GM12878 (cell line): ENCODE measurements at places on chromosomes 6 and 20.

GRCh38 chr6:74170118-74170517, 474.1 kb downstream of the CD109 start:
- no peak overlapping the region for H3K4me3 ChIP-seq
- no peak for DNase-seq
- no peaks in the 10 kb centered on the region for H3K27me3 ChIP-seq
- no peaks in the 10 kb centered on the region for H3K4me1 ChIP-seq
- no peaks in the 10 kb centered on the region for H3K36me3 ChIP-seq

GRCh38 chr6:34673064-34673463, 23.5 kb downstream of the ILRUN start:
- no peaks in the 10 kb centered on the region for H3K27me3 ChIP-seq
- H3K36me3 ChIP-seq, result no peaks in the 10 kb centered on the region; the same call in 1 of the 2 replicates
- peaks cover 38% of the 10 kb centered on the region for H3K4me1 ChIP-seq
- H3K4me3 ChIP-seq, result peak overlapping the region; percentile 20
- H3K27ac ChIP-seq, result peak overlapping the region; percentile 92

- H3K27me3 ChIP-seq, result peaks cover 5% of the 10 kb centered on the region; the same call in 1 of the 2 replicates
- no peaks in the 10 kb centered on the region for H3K36me3 ChIP-seq
- no peak overlapping the region for H3K4me3 ChIP-seq
- no peaks in the 10 kb centered on the region for H3K4me1 ChIP-seq
These were observed 199.0 kb upstream of the KCNG1 start for GRCh38 chr20:51221791-51222408.

GRCh38 chr6:50831186-50831585, 12.5 kb downstream of the TFAP2B start:
- no peaks in the 10 kb centered on the region for H3K4me1 ChIP-seq
- no peak for DNase-seq
- no peak overlapping the region for H3K4me3 ChIP-seq
- peaks cover 5% of the 10 kb centered on the region for H3K27me3 ChIP-seq
- H3K36me3 ChIP-seq, result no peaks in the 10 kb centered on the region
- H3K27ac ChIP-seq, result no peak overlapping the region

DNA sequence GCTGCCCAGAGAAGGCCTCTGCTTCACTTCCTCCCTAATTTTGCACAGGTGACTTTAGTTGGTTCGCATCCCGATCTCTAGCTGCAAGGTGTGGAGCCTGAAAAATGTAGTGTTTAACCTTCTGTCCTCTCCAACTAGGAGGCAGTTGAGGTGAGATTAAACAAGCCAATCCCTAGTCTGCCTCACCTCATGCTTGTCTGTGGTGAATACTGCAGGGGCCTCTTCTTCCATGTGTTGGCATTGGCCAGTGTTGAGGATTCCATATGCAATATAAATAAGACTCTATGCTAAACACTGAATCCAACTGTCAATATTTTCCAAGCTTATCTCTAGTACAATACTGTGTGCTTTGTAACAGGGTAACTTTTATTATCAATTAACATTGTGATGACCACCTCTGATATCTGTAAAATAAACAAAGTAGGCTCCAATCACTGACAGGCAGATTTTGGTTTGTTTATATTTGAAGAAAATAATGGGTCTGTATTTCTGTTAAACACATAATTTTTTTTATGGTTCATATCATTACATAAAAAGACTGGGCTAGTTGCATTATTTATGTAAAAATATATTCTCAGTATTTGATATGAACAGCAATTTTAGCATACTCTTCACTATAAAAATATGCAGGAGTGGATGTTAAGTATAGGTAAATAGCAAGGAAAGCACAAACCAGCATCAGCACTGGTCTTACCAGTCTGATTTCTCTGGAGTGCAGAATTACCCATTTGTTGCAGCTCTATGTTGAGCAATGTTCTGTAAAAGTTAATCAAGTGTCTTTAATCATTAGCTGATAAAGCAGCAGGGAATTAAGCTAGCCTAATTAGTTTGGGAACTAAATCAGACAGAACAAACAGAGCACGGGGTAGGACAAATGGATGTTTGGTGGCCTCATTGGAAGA, 74.0 kb downstream of the ANKRD6 start:
- no peak overlapping the region for H3K27ac ChIP-seq
- H3K4me1 ChIP-seq, result no peaks in the 10 kb centered on the region
- H3K36me3 ChIP-seq, result no peaks in the 10 kb centered on the region
- H3K4me3 ChIP-seq, result no peak overlapping the region
- no peak for DNase-seq

GRCh38 chr20:44728801-44729443, 13.8 kb downstream of the CCN5 start:
- H3K27ac ChIP-seq, result no peak overlapping the region
- H3K4me1 ChIP-seq, result peaks cover 7% of the 10 kb centered on the region
- no peak overlapping the region for H3K4me3 ChIP-seq
- no peak for DNase-seq

DNA sequence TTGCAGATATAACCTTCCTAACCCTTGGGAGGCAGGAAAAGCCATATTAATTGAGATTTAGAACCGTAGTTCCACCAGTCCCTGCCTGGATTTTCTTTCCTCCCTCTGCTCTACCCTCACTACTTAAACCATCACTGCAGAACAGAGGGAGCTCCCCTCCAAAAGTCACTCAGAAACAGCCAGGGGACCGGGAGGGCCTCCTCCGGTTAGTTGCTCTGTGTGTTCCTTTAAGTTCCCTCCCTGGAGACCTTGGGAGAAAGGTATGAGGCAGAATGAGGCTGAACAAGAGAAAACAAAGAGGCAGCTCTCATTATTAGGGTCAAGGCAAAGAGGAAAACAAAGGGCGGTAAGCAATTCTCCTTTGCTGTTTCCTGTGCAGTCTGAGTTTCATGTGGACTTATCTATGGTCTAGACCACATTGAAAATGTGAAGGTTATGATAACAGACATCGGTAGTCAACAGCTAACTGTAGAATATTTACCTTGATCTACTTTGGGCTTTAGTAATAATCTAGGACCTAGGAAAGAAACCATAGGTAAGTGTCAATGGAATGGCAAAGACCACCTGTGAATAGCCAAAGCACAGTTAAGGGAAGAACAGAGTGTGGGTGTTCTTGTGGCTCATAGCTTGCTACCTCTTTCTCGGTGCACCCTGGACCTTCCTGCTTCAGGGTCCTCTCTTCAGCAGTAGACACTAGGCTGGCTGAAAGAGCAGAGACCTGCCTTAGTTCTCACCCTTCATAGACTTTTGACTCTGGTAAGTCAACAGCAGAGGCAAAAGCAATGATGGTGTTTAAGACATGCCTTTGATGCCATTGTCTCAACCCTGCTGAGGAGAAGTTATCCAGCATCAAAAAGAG, 250.9 kb upstream of the CITED2 start:
- H3K4me1 ChIP-seq, result no peaks in the 10 kb centered on the region
- DNase-seq, result no peak
- no peak overlapping the region for H3K27ac ChIP-seq
- H3K4me3 ChIP-seq, result no peak overlapping the region
- H3K36me3 ChIP-seq, result no peaks in the 10 kb centered on the region

- H3K27ac ChIP-seq, result no peak overlapping the region
- no peak overlapping the region for H3K4me3 ChIP-seq
- no peak for DNase-seq
- peaks cover 4% of the 10 kb centered on the region for H3K27me3 ChIP-seq
- no peaks in the 10 kb centered on the region for H3K4me1 ChIP-seq
These were observed 167.8 kb upstream of the MLN start for GRCh38 chr6:33971580-33971979.

DNA sequence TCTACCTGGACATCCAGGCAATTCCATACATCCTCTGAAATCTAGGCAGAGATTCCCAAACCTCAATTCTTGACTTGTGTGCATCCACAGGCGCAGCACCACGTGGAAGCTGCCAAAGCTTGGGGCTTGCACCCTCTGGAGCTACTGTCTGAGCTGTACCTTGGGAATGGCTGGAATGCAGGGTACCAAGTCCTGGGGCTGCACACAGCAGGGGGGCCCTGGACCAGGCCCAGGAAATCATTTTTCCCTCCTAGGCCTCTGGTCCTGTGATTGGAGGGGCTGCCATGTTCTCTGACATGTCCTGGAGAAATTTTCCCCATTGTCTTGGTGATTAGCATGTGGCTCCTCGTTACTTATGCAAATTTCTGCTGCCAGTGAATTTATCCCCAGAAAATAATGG, 391.9 kb upstream of the CHD6 start:
- DNase-seq, result no peak
- no peak overlapping the region for H3K4me3 ChIP-seq
- H3K4me1 ChIP-seq, result no peaks in the 10 kb centered on the region
- H3K27ac ChIP-seq, result no peak overlapping the region
- no peaks in the 10 kb centered on the region for H3K36me3 ChIP-seq

GRCh38 chr6:107819964-107820337, 4.2 kb downstream of the SCML4 start:
- peaks cover 12% of the 10 kb centered on the region for H3K27me3 ChIP-seq
- DNase-seq, result no peak
- peaks cover 9% of the 10 kb centered on the region for H3K4me1 ChIP-seq
- no peak overlapping the region for H3K4me3 ChIP-seq

DNA sequence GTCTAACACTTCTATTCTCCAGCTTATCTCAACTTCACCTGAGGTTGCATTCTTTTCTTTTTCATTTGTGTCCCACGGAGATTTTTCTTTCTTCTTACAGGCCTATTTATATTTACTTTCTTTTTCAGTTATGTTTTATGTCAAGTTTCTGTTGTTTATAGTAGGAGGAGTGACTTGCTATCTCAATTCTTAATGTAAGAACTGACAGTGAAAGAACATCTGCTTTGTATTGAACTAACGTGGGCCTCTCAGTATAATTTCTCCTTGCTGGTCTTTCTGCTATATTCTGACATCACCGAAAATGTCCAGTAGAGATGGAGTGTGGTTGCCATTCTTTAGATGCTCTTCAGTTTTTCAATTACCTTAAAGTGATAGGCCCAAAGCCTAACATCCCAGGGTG, 521.7 kb downstream of the EPM2A start:
- no peaks in the 10 kb centered on the region for H3K36me3 ChIP-seq
- DNase-seq, result peak; percentile 7
- no peaks in the 10 kb centered on the region for H3K27me3 ChIP-seq
- H3K27ac ChIP-seq, result peak overlapping the region; percentile 58
- H3K4me1 ChIP-seq, result peaks cover 15% of the 10 kb centered on the region
- no peak overlapping the region for H3K4me3 ChIP-seq

GRCh38 chr6:12148317-12148801, 136.2 kb downstream of the HIVEP1 start:
- no peak overlapping the region for H3K4me3 ChIP-seq
- H3K4me1 ChIP-seq, result no peaks in the 10 kb centered on the region
- no peaks in the 10 kb centered on the region; the same call in 1 of the 2 replicates for H3K36me3 ChIP-seq

DNA sequence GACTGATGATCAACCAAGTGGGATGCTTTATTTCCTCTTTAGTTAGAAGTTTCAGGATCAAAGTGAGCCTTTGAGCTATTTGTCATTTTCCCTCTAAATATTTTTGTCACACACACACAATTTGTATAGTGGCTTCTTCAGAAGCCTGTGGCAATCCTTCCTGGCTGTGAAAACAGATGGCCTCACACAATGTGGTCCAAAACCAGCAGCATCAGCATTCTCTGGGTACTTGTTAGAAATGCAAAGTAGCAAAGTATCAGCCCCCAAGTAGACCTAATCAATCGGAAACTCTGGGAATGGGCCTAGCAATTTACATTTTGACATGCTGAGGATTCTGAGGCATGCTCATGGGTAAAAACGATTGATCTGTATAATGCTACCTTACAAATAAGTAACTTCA, 115.9 kb downstream of the PAX1 start:
- H3K36me3 ChIP-seq, result no peaks in the 10 kb centered on the region
- H3K4me3 ChIP-seq, result no peak overlapping the region

- DNase-seq, result no peak
- H3K36me3 ChIP-seq, result no peaks in the 10 kb centered on the region
- H3K27me3 ChIP-seq, result no peaks in the 10 kb centered on the region; the same call in 1 of the 2 replicates
- H3K4me3 ChIP-seq, result no peak overlapping the region
These were observed 6.7 kb upstream of the CST9L start for GRCh38 chr20:23574977-23575376.

DNA sequence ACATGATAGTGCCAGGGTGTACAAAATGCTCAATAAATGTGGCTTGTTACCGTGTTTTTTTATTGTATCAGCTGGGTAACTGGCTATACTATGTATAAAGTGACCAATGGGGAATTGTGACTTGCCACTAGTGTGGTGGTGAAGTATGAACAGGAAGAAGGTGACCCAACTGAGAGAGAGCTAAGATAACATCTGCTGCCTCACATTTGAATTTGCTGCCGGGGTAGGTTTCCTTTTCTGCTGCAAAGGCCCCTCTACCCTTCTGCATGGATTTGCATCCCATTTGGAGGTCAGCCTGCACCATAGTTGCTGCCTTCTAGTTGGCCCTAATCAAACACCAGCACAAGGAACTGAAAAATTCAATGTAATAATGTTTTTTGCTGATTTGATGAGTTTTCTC, 24.1 kb downstream of the IL17A start:
- H3K4me3 ChIP-seq, result no peak overlapping the region
- H3K36me3 ChIP-seq, result no peaks in the 10 kb centered on the region
- H3K4me1 ChIP-seq, result peaks cover 15% of the 10 kb centered on the region
- DNase-seq, result no peak
- no peaks in the 10 kb centered on the region for H3K27me3 ChIP-seq
- peak overlapping the region; percentile 30; the same call in 1 of the 2 replicates for H3K27ac ChIP-seq

DNA sequence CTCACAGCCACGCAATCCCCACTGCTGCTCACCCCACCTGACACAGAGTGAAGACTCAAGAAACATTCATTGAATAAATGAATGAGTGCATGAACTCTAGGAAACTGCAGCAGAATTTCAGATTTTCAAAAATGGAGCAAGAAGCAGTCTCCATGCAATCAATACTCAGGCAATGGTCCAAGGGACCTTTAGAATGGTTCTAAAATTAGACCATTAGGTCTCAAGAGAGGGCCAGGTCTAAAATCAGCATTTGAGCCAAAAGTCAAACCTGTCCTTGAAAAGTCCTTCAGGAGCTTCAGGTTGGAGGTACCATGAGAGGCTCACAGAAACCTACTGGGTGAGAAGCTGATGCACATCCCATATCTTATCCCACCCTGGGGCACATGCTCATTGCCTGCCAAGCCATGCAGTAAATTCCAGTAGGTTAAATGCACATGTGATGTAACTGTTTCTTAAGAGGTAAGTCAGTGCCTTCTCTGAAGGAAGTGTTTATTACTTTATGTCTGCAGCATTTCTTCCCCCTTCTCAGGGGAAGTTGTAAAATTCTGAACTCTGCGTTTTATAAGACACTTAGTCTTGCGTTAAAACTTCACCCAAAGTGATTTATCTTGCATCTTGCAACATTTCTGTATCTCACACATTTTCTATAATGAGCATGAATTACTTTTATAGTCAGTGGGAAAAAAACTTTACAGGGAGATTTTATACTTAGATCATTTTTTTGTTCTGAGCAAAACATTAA, 126.6 kb downstream of the ADAT2 start:
- no peak overlapping the region for H3K27ac ChIP-seq
- no peak overlapping the region for H3K4me3 ChIP-seq
- DNase-seq, result no peak
- H3K36me3 ChIP-seq, result no peaks in the 10 kb centered on the region
- no peaks in the 10 kb centered on the region for H3K27me3 ChIP-seq

- no peak for DNase-seq
- no peak overlapping the region for H3K27ac ChIP-seq
- H3K36me3 ChIP-seq, result no peaks in the 10 kb centered on the region
- H3K4me1 ChIP-seq, result no peaks in the 10 kb centered on the region
- no peak overlapping the region for H3K4me3 ChIP-seq
These were observed 59.0 kb downstream of the MDGA1 start for GRCh38 chr6:37638414-37639341.
